ENCODE measurements at places on chromosomes 2 and 18.

DNA sequence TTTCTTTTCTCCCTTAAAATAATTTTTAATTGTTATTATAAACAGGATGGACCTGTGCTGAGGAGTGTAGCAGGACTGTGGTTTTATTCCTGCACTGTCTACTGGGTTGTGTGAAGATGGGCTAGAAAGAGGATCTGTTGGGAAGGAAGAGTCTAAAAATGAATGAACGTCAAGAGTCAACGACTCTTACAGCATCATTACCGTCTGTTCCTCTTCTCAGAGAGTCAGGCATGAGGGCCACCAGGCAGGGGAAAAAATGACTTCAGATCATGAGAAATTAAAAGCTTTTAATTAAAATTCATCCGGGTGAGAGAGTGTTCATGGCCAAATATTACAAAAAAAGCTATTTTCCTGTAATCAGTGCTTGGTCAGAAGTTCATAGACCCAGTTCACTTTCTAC lies 32.6 kb downstream of the SRSF7 start:
- no peak for DNase-seq

DNA sequence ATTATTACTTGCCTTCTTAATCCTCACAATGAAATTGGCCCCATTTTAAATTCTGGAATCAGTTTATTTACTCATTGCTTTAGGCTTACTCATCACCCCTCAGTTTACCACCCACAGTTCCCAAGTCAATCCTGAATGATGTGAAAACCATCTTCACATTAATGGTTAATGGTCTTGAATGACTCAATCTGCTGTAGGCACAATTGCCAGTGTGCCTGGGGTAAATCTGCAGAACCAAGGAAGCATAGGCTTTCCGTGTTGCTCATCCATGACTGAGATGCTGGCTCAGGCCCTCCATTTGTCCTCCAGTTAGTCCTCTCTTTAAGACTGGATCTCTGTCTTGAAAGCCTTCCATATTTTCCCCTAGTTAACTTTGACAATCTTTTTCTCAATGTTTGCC lies 164.5 kb downstream of the PMAIP1 start:
- no peak for DNase-seq

DNA sequence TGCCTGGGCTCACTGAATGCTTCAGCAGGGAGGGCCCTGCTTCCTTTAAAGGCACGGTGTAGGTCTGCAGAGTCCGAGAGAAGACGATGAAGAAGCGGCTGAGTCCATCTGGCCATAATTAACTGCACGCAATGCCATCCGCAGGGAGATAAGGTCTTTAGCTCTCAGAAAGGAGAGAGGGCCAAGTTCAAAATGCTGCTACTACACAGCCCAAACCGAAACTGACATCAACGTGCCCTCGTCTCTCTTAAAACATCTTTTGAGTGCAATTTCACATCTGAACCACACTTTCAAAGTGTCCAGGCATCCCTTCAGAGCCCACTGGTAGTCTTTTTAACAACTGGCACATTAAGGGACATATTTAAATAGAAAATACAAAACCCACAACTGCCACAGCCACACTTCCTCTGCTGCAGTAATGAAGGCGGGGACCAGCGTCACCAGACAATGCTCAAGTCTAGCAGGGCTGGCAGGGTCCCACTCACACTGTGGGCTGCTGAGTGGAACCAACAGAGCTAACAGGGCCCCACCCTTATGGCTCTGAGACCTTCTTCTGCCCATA lies 35.8 kb downstream of the ST3GAL5 start:
- no peak for DNase-seq

DNA sequence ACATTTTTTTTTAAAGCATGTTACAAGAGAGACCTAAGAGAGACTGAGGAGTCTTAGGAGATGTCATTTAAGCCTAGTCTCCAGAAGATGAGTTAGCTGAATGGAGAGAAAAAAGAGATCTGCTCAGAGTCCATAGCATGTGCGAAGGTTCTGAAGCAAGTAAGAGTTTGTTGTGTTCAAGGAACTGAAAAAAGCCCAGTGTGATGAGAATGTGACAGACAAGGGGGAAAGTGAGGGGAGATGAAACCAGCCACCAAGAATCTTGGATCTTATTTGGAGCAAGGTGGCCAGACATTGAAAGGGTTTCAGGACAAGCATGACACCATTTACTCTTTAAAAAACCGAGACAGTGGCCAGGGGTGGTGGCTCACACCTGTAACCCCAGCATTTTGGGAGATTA lies 5.2 kb upstream of the MOB1A start:
- DNase-seq = no peak
